T-helper 2 cell treated with Interferon-gamma antibody and Interleukin-4, amounts not matched to agents 100 ng/mL and 5 ng/mL, for 36 hours (primary cell): ENCODE measurements at places on chromosomes 3 and 15. TPM values are rescaled to one million over a fixed set of nuclear protein-coding genes. Genes with fewer than 3 reads are reported as not detected.

Gene DNAH12
- 0.14 TPM in 1 of 2 replicates, not detected in the other for total RNA-seq

Gene LRRC34
- total RNA-seq: 4.5 and 5.1 TPM in 2 replicates

Gene WDR6
- total RNA-seq: 156 TPM in 2 replicates

Gene HGD
- 0.50 and 0.64 TPM in 2 replicates for total RNA-seq

Gene GPR149
- not detected in 2 replicates for total RNA-seq

Gene CISH
- total RNA-seq: 385 and 386 TPM in 2 replicates

Gene NRG4
- total RNA-seq: not detected in 2 replicates

Gene TNIK
- total RNA-seq: 71.2 and 73.1 TPM in 2 replicates
